ENCODE measurements at places on chromosomes 2 and 18.

DNA sequence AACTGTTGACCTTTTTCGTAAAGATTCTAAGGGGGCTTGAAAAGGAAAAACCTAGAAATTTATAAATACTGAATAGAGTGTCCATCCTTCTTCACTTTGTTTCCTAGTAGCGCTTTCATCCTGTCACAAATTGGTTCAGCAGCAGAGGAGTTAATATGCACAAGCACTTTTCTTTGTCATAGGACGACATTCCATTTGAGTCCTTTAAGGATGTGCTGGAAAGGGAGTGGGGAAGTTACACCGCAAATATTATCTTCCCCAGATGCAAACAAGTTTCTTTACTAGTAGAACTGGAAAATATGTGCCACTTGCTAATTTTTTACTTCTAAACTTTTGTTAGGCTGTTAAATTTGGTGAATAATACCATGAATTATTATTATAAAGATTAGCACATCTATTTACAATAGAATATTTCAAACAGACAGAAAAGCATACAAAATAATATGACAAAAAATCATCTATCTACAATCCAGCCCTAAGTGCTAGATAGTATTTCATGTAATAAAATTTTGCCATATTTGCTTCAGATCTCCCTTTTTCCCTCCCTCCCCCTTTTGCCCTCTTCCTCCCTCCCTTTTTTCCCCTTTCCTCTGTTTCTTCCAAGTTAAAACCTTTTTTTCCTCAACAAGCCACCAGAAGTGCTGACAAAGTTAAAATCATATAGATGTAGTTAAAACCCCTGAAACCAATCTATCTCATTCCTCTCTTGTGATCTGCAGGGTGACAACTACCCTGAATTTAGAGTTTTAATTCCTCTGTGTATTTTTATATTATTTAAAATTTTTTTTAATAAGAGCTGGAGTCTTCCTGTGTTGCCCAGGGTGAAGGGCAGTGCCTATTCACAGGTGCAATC is 50.5 kb upstream of the MAP4K3 start:
- no peak for DNase-seq

DNA sequence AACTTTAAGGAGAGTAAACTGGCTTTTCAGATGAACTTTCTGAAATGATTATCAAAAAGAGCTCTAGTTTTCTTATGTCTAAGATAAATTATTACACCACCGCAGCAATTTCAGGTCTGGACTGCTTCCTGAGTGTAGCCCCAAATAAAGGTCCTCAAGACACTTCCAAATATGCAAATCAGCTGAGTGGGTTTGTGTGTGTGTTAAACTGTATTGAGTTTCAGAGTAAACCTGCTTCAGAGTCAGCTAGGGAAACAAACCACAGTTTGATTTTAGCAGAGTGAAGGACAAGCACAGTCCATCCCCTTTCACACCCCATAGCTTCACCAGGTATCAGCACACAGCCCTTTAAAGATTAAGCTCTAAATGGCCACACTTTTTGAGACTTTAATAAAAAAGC is 168.7 kb downstream of the NRXN1 start:
- no peak for DNase-seq

DNA sequence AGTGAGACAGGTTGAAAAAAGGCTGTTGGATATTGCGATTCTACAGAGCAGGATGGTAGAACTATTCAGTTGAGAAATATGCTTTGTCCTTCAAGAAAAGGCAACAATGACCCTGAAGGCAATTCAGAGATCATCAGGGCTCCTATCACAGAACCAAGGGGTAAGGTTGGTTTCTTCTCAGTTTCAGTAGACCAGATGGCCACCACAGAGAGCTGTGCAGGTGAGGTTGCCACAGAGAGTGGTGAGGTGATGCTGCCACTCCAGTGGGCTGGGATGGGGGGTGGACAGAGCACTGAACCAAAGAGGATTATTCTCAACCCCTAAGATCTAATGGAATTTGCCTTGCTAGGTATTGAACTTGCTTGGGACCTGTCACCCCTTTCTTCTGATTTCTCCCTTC is 64.6 kb upstream of the ZBTB7C start:
- no peak for DNase-seq

- DNase-seq: no peak
These were observed 59.0 kb upstream of the ZBTB7C start for GRCh38 chr18:48468151-48468550.

DNA sequence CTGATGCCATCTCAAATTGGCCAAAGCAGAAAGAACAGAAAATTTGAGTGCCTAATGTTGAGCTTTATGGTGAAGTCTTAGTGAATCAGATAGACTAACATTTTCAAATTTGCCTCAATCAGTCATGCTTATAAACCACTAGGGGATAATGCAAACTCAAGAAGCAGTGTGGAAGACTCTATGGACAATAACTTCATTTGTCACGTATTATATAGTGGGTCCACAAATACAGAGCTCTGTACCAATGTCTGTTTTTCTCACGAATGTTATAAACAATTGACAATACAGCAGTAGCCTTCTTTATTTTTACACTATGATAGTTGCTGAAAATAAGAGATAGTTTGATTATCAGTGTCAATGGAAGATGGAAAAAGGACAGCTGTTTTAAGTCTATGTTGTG is 190.8 kb upstream of the SLC8A1 start:
- no peak for DNase-seq

- DNase-seq: peak; percentile 40
These were observed 484 bp downstream of the APCDD1 start for GRCh38 chr18:10454681-10455557.

DNA sequence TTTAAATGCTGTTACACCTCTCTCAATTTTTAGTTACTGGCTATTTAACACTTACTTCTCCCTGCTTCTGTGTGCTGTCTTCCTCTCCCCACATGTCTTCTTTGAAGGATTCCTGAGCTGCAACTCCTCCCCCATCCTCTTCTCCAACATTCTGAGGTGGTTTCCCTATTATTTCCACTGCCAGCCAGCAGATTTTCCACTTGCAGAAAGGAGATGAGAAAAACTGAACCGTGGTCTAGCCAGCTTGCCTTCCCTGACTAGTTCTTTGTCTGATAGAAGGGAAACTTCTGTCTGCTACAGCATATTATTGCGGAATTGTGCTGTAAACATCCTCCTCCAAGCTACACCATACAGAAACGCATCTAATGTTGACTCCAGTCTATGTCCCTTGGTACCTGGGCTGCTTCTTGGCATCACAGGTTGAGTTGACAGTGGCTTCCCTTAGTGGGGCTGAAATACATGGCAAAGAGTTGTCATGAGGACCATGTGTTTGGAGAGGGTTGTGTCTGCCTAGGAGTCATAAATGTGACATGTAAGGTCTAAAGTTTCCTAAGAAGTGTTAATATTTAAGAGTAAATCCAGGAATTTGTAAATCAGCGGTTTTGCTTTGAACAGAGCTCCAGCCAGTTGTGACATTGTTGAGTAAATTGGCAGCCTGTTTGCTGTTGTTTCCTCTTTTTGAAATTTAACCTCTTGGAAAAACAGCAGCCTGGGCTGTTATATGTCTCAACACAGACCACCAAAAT is 68.3 kb upstream of the RND3 start:
- DNase-seq: no peak

DNA sequence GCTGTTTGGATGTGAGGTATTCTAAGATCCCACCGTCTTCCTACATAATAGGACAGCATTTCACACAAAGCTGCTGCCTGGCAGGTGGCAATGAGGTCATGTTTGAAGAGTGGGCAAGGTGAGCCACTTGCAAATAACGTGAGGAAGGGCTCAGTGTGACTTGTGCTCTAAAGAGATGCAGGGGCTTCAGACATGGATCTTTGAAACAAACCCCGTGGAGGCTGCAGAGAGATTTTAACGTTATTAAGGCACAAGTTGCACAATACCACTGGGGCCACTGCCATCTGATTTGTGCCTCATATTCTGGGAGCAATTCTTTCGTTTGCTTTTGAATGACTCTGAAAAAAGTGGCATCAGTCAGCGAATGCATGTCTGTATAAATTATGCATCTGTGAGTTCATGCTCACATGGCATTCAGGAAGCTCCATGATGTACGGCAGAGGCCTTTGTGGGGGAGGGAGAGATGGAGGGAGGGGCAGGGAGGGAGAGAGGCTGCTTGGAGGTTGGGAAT is 362.0 kb downstream of the SOX11 start:
- DNase-seq: no peak

GRCh38 chr2:119488245-119489214 is 35.8 kb downstream of the SCTR start:
- DNase-seq: no peak

DNA sequence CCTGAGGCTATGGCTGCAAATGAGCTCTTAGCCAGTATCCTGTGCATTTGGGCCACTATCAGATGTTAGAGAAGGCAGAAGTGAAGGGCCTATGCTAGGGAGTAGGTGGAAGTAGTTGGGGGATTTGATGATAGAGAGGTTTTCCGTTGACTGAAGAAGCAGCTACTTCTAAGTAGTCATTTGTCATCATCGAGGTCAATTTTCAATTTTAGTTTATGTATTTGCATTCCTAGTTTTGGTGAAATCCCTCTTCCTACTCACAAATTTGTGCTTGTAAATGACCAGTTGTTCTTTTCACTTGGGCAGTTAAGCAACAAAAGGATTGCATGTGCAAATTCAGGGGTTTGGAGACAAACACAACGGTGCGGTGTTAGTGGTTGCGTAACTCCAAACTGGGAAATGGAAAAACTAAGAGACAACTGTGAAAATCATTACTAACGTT is 48.5 kb upstream of the PELI1 start:
- no peak for DNase-seq

DNA sequence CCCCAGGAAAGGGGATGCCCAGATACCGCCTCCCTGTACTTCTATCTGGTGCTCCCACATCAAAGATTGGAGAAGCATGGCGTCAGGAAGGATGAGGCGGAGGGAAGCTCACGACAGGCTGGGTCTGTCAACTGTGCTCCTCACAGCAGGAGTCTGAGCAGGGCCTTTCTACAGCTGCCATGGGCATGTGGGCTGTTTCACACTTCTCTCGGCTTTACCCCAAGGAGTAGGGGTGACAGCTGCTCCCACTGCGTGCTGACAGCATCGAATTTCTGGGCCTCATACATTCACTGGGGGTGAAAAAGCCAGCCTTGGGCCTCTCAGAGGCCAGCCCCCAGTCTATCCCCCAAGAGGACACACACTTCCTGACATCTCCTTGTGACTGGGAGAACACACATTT is 21.1 kb downstream of the NEURL3 start:
- DNase-seq: no peak

- no peak for DNase-seq
These were observed 121.7 kb downstream of the MMADHC start for GRCh38 chr2:149465873-149466272.

GRCh38 chr18:27763936-27764335 is 413.0 kb downstream of the CDH2 start:
- DNase-seq: no peak

DNA sequence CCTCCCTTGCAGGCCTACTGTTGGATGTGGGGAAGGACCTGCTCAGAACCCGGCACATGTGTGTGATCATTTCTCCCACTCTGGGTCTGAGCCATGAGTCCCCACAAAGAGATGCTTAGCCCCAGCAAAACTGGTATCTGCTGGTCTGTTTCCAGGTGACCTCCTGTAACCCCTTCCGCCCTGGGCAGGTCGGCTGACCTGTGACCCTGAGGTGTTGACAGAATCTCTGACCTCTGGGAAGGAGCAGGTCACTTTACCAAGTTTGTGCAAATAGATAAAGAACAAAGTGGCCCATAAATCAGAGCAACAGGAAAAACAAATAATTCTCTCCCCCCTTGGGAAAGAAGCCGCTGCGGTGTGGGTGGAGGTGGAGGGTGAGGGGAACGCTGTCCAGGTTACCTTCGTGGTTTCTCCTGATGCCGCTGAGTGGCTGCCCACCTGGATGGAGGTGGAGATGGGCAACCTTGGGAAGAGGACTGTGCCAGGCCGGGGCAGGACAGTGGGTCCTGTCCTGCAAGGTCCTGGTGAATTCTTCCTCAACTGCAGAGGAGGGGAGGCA is 174.0 kb upstream of the MYCN start:
- no peak for DNase-seq

GRCh38 chr2:63842149-63843061 is 709 bp downstream of the UGP2 start:
- no peak for DNase-seq

- no peak for DNase-seq
These were observed 311.6 kb downstream of the DSC3 start for GRCh38 chr18:30730915-30731314.

DNA sequence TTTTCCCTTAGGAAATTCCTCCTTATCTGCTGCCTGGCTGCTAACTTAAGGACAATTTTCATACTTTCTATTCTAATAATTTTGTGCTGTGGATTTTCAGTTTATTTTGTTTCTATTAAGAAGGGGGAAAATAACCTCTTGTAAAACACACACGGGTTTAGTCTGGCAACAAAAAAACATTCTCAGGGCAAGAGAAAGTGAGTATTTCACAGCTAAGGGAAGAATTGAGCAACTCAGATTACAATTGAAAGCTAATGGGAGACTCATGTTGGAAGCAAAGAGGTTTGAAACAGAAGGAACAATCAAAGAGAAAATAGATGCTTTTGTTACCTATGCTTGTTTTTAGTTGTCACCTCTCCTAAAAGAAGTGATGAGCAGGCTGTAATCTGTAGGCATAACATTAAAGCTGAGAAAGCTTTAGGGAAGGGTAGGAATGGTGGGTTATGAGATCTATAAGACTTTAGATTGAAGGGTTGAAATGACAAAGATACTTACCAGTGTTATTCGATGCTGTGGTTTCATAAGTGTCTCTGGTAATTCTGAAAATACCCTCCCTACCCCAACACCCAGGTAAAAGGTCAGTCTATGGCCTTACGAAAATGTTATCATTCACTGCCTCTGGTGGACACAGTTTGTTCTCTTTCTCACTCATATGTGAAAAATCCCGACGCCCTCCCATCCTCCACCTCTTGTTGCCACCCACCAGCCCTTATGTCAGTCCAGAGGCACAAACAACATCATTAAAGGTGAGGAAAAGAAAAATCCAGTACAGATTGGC is 510.9 kb downstream of the TXNL1 start:
- DNase-seq: no peak

GRCh38 chr2:208579678-208580077 is 173.1 kb downstream of the PTH2R start:
- no peak for DNase-seq

DNA sequence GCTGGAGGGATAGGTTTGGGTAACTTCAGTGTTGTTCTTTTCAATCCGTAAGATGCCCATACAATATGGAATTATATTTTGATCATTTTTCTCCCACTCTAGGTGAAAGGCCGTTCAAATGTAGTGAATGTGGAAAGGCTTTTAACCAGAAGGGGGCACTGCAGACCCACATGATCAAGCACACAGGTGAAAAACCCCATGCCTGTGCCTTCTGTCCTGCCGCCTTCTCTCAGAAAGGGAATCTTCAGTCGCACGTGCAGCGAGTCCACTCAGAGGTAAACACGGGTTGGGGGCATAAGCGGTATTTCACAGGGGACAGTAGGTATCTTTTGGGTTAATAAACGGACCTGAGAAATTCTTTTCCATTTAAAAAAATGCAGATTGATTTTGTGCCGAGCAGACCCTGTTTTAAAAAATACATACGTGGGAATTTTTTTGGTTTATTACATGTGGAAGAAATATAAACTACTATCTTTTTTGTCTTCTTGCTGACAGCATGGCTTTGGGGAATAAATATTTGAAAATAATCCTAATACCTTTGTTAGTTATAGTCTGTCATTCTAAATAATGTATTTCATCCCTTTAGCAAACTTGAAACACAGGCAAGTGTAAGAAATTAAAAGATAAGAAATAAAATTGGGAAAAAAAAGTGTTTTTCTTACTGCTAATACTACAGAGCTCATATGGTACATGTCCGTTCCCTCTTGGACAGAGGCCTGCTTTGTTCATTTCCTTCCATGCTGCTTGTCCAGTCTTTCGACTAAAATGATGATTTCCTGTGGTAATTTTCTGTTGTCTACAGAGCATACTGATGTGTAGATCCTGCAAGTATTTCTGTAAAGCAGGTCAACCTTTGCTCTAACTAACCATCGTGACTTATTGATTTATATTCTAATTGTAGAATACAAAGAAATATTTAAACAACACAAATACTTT is 53.3 kb downstream of the ZNF236 start:
- no peak for DNase-seq

All from breast epithelium (tissue), 4 donors.